ENCODE measurements at places on chromosomes 2 and 18.

DNA sequence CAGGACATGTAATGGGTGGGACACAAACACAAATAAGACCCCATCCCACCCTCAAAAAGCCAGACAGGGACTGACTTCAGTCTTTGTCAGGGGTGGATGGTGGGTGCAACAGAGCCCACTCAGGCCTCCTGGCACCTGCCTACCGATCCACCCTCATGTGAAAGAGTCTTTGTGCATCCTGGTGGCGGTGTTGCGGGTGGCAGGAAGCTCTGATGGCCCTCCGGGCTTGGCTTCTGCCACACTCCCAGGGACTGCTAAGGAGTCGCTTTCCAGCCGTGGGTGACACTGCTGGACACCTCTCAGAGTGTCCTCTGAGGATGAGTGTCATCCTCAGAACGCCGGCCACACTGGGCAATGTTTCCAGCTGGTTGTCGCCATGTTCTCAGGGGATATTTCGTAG lies 92.6 kb downstream of the LDLRAD4 start:
- no peak for DNase-seq

DNA sequence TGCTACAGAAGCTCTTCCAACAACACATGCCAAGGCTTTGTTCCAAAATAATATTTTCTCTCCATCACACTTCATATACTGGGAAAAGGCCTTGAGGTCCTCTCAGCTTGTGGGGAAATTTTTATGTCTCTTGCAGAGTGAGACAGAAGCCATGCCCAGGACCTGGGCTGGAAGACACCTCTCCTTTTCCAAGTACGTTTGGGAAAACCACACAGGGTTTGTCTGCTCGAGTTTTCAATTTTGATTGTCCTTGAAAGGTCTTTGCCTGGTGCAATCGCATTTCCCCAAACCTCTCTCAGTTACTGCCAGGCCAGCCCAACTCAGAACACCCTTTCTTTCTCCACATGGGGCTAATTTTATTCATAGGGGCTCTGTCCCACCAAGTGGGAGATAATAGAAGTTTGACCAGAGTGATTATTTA lies 272.2 kb downstream of the OSR1 start:
- DNase-seq, result no peak

DNA sequence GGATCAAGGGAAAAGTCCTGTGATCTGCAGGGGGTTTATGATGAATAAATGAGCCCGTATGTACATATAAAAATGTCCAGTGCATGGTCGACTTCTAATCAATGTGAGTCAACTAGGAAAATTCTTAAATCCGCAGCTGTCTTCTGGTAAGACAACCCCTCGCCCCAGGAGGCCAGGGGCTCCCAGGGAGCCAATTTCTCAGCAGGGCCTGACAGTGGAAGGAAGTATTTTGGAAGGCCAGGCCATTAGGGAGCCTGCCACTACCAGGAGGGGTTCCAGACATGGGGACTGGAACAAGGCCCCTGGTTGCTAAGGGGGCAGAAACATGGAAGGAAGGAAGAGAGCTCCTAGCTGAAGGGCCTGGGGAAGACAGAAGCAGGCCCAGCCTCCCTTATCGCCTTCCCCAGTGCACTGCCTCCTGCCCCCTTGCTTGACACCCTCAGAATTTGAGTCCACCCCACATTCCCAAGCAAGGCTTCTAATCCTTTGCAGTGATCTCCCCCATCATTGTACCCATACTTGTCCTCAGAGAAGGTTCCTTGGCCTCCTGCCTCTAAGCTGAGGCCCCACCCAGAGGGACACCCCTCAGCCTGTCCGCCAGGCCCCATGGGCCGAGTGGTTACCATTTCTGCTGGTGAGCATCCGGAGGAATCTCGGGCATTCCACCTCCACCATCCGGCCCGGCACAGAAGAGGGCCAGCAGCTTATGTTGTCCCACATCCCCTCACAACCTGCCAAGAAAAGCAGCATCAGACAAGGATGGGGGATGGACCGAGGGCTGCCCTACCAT lies 45.9 kb downstream of the SCTR start:
- no peak for DNase-seq

DNA sequence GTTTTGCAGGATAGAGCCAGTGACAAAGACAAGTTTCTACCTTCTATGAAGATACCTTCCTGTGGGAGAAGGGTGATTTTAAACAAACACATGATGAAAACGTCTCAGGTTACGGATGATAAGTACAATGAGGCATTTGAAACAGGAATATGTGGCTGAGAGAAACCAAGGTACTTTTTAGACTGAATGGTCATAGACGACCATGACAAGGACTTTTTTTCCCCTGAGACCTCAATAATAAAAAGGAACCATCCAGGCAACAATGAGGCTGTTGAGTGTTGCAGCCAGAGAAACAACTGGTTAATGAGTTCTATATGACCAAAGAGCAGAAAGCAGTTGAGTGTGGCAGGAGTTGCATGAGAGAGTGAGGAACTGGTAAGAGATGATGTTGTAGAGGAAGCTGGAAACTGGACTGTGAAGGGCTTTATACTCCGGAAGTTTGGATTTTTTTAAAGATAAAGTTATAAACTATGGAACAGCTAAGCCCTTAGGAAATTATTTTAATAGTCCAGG lies 306.1 kb upstream of the CYRIA start:
- no peak for DNase-seq

- DNase-seq, result no peak
These were observed 434.0 kb upstream of the SPHKAP start for GRCh38 chr2:228615496-228615895.

GRCh38 chr2:241052677-241053360 lies 49.3 kb downstream of the MTERF4 start:
- DNase-seq, result no peak

DNA sequence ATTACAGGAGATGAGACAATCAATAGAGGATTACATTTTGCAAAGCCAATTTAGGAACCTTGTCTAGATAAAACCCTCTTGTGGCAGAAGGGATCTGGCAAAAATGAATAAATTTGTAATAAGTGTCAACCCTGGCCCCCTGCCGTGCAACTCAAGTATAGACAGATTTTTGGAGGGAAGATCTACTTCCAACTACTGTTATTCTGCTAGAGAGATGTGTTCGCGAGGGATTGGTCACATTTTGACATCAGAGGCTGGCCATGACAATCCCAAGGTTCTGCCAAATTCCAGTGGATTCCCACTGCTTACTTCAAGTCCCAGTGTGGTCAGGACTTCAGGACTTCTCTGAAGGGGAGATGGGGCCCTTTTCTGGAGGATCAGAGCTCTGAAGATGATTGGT lies 192.6 kb downstream of the SH3RF3 start:
- no peak for DNase-seq

GRCh38 chr2:236160366-236161081 lies 7.7 kb downstream of the GBX2 start:
- no peak for DNase-seq

Measured in stimulated activated CD4-positive, alpha-beta T cell treated with anti-CD3 and anti-CD28 coated beads, Interleukin-1b, Interleukin-23, amount 100 ng/mL, for 4 hours (primary cell).